Heart left ventricle (tissue), 16 donors: ENCODE measurements at places on chromosomes 13 and 19. TPM values are rescaled to one million over a fixed set of nuclear protein-coding genes. Genes with fewer than 3 reads are reported as not detected.

The EDDM13 gene
- not detected for total RNA-seq

DNA sequence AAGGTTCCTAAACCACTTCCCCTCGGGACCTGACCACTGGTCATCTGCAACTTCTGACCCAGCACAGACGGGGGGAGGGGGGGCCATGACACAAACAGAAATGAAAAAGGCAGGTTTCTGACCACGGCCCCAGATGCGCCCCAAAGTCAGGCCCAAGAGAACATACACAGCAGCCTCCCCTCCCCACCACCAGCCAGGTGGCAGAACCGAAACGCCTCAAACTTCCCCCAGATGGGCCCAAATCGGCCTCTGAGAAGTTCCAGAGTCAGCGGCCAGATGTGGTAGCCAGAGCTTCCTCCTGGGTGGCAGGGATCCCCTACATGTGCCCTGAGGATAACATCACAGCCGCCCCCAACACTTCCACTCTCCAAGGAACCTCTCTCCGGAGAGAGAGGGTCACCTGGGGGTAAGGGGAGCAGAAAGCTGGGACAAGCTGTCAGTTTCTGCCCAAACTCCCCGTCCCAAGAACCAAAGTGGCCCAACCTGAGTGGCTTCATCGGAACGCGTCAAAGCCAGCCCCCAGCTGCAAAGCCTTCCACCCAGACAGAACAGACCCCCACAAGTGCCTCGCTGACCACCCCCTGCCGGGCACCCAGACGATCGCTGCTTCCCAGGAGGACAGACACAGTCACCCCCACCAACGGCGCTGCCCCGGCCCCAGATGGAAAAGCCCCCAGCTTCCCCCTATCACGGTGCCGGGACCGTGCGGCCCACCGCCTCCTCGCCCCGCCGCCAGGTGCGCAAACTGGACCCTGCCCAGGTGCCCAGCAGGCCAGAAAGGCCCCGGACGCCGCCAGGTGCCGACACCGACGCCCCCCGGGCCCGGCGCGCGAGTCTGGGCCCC lies 800 bp downstream of the ELL start:
- DNase-seq: peak; percentile 41

DNA sequence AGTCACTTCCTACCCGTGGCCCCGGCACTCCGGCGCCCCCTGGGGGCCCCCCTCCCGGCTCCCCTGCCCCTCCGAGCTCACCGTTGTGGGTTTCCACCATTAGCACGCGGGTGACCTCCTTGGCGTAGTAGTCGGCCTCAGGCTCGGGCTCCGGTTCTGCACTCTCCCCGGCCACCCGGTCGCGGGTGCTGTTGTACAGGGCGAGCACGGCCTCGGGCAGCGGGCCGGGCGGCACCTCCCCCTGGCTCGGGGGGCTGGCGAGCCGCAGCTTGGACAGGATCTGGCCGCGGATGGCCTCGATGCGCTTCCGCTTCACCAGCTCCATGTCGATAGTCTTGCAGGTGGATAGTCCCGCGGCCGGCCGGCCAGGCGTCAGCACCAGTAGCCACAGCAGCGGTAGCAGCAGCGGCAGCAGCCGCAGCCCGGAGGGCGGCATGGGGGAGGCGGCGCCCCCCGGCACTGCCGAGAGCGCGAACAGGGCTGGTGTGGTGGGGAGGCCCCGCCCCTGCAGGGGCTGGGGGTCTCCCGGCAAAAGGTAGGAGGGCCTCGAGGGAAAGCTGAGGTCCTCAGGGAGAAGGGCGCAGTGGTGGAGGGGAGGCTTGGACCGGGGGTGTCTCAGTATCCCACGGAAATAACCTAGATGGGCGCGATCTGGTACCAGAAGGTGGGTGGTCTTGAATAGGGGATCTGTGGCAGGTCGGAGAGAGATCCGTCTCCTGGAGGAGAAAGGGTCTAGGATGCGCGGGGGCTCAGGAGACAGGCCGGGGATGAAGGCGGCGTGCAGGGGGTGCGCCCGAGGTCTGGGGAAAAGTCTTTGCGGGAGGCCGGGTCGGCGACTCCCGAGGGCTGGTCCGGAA lies 885 bp downstream of the TGFB1 start:
- peak; percentile 72 for DNase-seq

- no peak for DNase-seq
These were observed 1674.5 kb upstream of the SLC10A2 start for GRCh38 chr13:104740641-104741222.

- peak; percentile 71 for DNase-seq
These were observed 151.1 kb downstream of the LHFPL6 start for GRCh38 chr13:39451860-39452301.

DNA sequence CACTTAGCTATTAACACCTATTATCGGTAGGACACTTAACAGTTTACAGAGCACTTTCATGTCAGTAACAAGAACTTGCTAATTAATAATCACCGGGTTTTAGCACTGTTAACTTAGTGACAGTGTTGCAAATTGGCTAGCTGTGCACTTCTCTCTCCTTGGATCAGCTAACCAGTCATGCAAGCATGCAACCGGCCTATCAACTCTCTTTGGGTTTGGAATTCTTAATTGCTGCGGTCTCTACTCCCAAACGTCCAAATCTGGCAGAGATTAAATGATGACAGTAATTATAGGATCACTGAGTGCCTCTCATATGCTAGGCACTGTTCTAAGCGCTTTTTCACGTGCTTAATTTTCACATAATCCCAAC lies 1.2 kb downstream of the EPS15L1 start:
- DNase-seq: no peak

- DNase-seq: no peak
These were observed 446.0 kb downstream of the FOXO1 start for GRCh38 chr13:40220299-40220935.
